ENCODE measurements at places on chromosomes 12 and 14.

DNA sequence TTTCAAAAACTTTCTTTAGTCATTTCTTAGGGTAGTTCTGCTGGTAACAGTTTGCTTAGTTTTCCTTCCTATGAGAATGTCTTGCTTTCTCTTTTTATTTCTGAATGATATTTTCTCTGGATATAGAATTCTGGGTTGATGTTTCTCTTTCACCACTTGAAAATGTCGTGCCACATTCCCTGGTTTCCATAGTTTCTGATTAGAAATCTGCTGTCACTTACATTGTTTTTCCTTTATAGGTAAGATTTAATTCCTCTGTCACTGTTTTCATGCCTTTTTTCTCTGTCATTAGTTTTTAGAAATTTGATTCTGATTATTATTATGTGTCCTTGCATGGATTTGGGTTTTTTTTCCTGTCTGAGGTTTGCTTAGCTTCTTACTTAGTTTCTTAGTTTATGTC, 77.3 kb upstream of the PCNX4 start:
- DNase-seq: no peak

- no peak for DNase-seq
These were observed 207.3 kb downstream of the LRIG3 start for GRCh38 chr12:58712976-58713375.

DNA sequence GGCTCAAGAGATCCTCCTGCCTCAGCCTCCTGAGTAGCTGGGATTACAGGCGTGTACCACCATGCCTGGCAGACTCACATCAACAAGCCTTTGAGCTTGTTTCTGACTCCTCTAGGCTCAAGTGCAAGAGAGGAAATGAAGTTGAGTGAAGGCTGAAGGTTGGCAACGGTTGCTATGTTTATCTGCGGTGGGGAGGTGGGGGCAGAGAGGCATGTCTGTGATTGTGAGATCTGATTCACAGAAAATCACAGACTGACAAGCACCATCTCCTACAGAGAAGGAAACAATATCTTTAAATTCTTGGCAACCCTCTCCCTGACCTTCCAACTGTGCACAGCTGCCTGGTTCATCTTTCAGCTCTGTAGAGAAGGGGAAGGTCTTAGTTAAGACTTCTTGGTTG, 22.1 kb upstream of the NINJ2 start:
- no peak for DNase-seq

DNA sequence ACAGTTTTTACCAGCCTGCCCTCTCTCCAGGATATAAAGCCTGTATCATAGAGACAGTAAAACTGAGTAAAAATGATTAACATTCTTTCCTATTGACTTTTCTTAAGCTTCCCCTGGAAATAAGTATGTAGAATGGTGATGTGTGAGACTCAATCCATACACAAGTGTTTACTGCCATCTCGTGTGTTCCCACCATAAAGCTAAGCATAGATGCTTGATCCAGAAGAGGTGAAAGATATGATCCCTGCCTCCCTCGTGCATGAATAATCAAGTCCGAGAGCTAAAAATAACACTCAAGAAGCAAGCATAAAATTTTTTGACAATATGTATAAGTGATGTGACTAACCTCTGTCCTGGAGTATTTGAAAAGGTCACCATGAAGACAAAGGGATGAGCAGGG, 16.9 kb upstream of the GSG1 start:
- no peak for DNase-seq

GRCh38 chr12:116381744-116382685, 104.5 kb upstream of the MED13L start:
- DNase-seq: no peak

GRCh38 chr12:108691998-108692808, 39.1 kb downstream of the CORO1C start:
- no peak for DNase-seq

DNA sequence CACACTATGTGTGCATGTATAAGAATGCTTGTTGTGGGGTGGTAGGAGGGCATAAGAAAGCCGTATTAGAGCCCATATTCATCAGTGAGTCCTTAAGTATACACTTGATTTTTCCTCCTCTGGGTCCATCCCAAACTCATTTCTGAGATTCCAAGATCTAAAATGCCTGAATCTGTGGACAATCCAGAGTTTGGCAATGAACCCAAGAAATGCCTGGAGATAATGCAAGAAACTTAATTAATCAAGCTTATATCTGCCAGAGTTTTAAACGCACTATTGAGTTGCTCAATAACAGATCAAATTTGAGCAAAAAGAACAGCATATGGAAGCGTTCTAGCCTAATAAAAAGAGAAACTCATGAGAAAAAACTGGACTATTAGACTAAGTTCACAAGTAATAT, 143.4 kb upstream of the NAV3 start:
- no peak for DNase-seq

DNA sequence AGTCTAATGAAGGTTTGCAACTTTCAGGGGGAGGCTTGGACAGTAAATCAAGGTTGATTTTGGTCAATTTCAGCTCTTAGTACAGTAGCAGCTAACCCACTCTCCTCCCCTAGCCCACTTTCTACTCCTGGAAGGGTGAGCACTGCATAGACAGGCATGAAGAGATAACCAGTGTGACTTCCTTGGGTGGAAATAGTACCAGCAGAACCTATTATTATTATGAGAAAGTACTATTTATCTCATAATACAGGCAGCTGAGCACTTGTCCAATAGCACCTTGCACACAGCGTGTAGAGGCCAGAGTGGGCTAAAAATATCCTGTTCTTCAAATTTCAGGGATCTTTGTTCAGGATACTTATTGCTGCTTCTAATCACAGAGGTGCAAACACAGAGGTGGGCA, 96.2 kb upstream of the FKBP4 start:
- no peak for DNase-seq

DNA sequence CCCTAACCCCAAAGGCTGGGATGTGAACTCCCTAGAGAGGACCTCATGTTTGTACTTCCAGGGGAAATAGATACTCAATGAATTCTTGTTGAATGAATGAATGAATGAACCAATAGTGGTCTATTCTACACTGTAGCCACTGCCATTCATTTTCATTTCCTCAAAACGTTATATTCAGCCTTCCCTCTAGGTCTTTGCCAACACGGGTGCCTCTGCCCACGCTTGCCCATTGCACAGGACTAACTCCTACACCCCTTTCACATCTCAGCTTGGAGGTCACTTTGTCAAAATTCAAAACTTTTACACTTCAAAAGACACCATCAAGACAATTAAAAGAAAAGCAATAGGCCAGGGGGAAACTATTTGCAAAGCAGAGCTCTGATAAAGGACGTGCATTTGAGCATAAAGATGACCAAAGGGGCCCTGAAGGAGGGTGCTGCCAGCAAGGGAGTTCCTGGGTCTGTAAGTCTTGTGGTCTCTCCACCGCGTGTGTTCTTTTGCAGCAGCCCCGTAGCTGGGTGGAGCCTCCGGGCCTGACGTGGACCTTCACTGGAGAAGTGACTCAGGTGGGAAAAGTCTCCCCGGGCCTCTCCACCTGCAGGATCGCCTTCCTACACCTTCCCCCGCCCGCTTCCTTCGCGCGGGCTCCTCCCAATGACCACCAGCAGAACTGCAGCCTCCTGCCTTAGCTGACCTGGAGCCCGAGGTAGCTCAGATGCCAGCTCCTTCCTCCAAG, 31.5 kb downstream of the TMEM63C start:
- peak; percentile 72 for DNase-seq

- DNase-seq: no peak
These were observed 211.1 kb downstream of the ALG10B start for GRCh38 chr12:38527631-38528030.

GRCh38 chr12:131908092-131909080, 14.0 kb downstream of the ULK1 start:
- no peak for DNase-seq

GRCh38 chr14:73463411-73463810, 5.1 kb upstream of the NUMB start:
- no peak for DNase-seq

GRCh38 chr14:94377866-94378470, 10.4 kb downstream of the SERPINA1 start:
- no peak for DNase-seq

- no peak for DNase-seq
These were observed 14.8 kb downstream of the PRKAB1 start for GRCh38 chr12:119682639-119683252.

GRCh38 chr12:132379996-132380395, 50.6 kb upstream of the GALNT9 start:
- no peak for DNase-seq
